ENCODE measurements at places on chromosomes 6 and 20.

DNA sequence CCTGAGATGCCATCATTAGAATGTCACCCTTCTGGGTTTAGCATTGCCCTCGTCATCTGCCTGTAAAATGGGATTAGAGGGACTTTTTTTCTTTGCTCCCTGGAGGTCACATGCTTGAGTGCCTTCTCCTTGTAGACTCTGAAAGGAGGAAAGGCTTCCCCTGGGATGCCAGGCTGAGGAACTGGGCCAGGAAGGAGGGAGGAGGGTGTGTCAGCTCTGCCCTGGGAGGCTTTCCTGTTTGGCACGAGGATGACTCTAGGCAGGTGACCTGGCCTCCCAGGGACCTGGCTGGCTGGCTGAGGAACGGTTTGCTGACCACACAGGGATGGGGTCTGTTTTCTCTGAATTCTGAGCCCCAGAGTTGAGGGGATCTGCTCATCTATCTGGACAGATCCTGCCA, 137.9 kb upstream of the RNF24 start:
- no peak for DNase-seq

DNA sequence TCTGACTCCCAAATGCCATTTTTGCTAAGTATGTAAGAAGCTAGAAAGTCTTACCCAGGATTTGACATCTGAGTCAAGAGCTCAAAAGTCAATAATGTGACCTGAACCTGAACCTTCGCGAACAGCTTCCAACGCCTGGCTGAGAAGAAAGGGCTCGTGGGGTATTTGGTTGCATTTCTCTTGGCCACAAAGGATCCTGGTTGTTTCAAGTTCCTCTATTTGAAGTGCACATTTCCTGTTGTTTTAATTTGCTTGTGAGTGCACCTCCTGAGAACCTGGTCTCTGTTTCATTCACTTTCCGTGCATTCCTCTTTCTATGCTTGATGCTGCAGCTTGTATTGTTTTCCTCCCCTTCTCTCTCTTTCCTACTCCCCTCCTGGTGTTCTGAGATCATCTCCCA, 212.5 kb downstream of the FOXA2 start:
- DNase-seq: no peak

- DNase-seq: no peak
These were observed at the start of gene PRICKLE4 for GRCh38 chr6:41780551-41781365. TSS of gene PRICKLE4 (plus strand) at chr6:41780782. CDS start at chr6:41783474, 2,692 bp downstream.

GRCh38 chr20:8073024-8073832, 53.7 kb upstream of the TMX4 start:
- no peak for DNase-seq

DNA sequence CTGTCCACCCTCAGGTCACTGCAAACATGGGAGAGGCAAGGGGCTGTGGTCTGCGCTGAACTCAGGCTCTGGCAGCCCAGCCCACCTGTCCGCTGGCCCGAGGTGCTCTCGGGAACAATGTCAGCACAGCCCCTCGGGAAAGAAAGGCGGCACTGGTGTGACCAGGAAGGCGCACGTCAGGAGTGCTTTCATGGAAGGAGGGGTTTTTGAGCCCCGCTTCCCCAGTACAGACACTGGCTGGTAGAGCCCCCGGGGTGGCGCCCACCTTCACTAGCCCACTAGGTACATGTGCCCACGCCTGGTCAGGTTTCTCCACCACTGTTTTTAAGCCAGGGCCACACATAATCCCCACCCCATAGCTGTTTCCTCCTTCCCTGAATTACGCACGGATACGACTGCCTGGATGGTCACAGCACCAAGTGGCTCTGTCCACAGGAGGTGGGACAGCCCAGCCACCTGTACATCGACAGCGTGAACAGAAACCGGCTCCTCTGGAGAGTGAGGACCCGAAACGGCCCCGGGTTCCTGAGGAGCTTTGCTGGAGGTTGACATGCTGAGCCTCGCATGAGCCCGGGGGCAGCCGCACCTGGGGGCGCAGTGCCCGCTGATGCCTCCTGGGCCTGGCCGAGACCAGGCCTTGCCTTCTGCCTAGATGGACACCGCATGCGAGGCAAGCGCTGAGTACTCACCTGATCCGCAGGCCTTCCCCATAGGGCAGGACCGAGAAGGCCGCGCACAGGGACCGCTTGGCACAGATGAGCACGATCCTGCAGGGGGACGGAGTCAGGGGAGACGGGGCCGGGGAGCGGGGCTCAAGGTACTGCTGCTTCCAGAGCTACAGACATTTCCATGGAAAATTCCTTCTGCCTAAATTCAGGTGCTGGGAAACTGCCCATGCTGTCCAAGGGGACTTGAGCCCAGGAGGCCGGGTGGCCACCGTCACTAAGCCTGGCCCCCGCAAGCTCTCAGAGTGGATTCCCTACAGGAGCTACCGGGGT, 7.6 kb downstream of the RPS21 start:
- DNase-seq: no peak

DNA sequence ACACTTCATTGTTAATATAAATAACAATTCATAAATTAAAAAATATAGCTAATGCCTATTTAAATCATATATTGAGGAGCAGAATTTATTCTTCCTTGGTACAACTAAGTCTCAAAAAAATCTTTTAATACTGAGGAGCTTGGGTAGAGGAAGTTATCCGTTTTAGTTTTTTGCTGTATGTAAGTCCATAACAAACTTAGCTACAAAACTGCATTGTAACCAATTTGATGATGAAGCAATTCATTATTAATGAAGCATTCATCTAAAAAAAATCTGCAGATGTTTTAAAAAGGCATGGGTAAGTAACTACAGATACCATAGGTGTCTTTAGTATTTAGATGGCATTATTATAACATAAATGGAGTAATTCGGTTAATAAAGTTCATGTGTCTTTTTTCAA, 1.3 kb downstream of the KHDRBS2 start:
- no peak for DNase-seq

- no peak for DNase-seq
These were observed 213.9 kb upstream of the CNR1 start for GRCh38 chr6:88380083-88380482.

DNA sequence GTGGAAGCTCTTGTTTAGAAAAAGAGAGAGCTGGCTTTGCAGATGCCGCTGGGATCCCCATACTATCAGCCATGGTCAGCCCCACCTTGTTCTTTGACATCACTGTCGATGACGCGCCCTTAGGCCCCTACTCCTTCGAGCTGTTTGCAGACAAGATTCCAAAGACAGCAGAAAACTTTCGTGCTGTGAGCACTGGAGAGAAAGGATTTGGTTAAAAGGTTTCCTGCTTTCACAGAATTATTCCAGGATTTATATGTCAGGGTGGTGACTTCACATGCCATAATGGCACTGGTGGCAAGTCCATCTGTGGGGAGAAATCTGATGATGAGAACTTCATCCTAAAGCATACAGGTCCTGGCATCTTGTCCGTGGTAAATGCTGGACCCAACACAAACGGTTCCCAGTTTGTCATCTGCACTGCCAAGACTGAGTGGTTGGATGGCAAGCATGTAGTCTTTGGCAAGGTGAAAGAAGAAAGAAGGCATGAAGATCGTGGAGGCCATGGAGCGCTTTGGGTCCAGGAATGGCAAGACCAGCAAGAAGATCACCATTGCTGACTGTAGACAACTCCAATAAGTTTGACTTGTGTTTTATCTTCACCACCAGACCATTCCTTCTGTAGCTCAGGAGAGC, 2.4 kb upstream of the BLCAP start:
- DNase-seq: no peak

GRCh38 chr6:69802995-69803394, 6.2 kb upstream of the LMBRD1 start:
- DNase-seq: no peak

DNA sequence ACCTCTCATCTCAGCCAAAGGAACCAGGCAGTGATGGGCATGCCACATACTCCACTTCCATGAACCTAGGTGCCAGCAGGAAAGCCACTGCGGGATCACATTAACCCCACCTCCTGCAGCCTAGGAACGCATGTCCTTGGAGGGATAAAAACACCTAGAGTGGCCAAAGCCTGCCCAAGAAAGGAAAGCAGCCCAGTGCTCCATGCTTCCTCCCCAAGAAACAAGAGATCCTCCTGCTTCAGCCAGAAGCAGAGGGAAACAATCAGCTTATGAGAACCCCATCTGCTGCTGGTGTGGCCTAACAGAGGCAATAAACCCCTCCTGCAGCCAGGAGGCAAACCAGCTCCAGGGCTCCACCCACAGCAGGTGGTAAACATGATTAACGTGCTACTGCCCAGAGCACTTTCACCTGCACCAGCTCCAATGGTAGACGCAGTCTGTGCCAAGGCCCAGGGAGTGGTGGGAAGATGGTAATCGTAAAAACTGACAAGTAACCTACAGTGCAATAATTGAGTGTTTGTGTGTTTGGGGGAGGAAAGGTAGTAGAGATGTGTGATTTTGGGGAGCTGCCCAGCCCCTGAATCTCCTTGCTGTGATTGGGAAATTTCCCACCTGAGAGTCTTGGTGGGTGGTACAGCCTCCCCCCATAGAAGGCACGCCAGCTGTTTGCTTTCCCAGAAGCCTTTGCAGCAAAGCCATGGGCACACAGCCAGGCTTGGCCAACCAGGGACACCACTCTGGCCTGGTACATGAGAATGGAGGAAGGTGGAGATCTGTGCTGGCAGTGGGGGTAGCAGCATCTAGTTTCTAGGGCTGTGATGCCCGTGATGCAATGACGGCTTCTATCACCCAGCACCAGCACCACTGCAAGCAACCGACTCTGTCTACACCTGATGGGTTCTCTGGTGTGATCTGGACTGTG, 50.6 kb upstream of the TBC1D7 start:
- no peak for DNase-seq

- DNase-seq: no peak
These were observed 18.8 kb downstream of the TMX4 start for GRCh38 chr20:8000796-8001195.

DNA sequence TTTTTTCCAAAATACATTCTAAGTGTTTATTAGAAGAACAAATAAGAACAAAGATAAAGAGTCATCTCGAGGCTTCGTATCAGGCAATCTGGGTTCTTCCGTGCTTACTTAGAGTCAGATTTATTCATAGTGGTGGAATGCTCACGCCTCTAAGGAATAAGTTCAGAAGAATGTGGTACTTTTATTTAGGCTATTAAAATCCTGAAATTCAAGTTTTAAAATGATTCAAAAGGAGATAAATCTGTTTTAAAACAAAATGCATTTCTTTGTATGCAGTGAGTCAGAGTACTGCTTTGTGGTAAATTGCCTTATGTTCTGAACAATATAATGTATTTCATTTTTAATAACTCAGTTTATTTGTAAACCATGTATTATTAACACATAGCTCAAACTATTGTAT, 89.1 kb downstream of the FUT9 start:
- DNase-seq: no peak

DNA sequence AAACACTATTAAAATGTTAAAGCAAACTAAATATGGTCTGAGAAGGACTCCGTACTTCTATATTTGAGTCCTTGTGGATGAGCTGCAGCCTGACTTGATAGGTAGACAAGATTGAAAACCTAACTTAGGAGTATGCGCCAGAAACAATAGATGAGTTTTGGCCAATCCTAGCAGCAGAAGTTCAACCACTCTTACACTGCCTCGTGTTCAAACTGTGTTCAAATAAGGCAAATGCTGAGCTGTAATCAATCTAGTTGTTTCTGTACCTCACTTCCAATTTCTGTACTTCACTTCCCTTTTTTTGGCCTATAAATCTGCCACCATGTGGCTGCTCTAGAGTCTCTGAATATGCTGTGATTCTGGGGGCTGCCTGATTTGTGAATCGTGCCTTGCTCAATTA, 13.2 kb upstream of the SERINC1 start:
- no peak for DNase-seq

DNA sequence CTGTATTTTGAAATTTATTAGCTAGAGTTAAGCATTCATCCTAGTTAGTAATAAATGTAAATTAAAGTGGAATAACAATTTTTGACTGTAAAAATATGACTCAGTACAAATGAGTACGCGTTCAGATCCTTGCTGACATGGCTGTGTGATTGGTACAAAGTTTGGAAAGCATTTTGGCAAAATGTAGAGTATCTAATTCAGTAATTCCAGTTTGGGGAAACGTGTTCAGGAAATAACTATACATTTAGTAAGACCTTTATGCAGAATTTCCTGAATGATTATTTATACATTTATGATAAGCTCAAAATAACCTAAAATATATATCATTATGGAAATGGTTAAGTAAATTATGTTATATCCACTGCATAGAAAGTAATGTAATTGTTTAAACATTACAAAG, 8.0 kb downstream of the VTA1 start:
- DNase-seq: no peak

GRCh38 chr20:13220194-13220903, 725 bp upstream of the ISM1 start:
- DNase-seq: peak; percentile 19

GRCh38 chr6:14464055-14464454, 346.5 kb downstream of the CD83 start:
- DNase-seq: no peak

- DNase-seq: no peak
These were observed 45.1 kb upstream of the TBC1D7 start for GRCh38 chr6:13373488-13373886.

DNA sequence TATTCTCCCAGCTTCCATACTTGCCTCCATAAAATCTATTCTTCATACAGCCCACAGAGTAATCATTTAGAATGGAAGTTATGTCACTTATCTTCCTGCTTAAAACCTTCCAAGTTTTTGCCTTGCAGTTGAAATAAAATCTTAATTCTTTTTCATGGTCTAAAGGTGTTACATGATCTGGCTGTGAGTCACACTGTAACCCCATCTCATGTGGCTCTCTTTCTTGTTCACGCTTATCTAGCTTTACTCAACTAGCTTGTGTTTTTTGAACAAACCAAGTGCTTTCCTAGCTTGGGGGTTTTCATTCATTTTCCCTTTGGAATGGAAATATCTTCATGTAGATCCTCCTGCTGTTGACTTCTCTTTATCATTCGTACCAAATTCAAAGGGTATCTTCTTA, 23.6 kb upstream of the THEMIS start:
- no peak for DNase-seq

DNA sequence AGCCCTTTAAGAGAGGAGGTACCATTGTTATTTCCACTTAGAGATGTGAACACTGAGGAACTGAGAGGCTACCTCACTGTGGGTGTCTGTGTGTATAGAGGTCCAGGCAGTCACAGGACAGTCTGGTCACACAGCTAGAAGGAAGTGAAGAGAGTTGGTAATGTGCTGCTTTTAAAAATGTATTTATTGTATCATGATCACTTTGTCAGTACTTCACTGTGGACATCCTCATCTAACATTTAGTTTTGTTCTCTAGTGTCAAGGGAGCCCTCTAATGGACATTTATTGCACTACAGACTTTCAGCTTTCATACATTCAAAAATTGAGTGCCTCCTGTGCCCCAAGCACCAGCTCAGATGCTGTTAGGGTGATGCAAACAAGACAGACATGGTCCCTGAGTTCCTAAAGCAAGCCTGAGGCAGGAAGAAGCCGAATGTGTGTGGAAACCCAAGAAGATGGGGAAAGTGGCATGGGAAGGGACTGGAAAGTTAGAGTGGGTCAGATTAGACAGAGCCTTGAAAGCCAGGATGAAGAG, 123.0 kb downstream of the SLC16A10 start:
- DNase-seq: no peak

GRCh38 chr20:60050193-60050947, 92.1 kb downstream of the CDH26 start:
- DNase-seq: no peak

DNA sequence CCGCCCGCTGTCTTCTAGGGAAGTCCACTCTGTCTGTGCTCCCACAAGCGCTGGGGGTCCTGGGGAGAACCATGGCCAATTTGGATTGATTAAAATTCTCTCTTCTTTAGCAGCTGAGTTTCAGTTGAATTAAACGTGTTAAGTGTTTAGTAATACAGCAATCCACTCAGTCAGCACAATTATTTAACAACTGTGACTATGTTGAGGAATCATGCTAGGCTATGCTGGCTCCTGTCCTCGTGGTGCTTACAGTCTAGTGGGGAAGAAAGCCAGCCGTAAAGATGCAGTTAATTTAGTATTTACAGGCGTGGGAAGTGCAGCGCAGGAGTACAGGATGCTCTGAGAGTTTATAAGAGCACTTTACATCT, 88.9 kb upstream of the FOXP4 start:
- DNase-seq: no peak
